Kidney (tissue), 22 donors: ENCODE measurements at places on chromosomes 12 and 14. TPM values are rescaled to one million over a fixed set of nuclear protein-coding genes. Genes with fewer than 3 reads are reported as not detected.

- DNase-seq, result no peak
These were observed 198.7 kb upstream of the BCL2L14 start for GRCh38 chr12:11872055-11872454.

GRCh38 chr12:106522708-106523107 is 60.1 kb upstream of the RFX4 start:
- no peak for DNase-seq

- DNase-seq, result peak; percentile 88
These were observed 342.7 kb downstream of the PRKD1 start for GRCh38 chr14:29584992-29585391.

DNA sequence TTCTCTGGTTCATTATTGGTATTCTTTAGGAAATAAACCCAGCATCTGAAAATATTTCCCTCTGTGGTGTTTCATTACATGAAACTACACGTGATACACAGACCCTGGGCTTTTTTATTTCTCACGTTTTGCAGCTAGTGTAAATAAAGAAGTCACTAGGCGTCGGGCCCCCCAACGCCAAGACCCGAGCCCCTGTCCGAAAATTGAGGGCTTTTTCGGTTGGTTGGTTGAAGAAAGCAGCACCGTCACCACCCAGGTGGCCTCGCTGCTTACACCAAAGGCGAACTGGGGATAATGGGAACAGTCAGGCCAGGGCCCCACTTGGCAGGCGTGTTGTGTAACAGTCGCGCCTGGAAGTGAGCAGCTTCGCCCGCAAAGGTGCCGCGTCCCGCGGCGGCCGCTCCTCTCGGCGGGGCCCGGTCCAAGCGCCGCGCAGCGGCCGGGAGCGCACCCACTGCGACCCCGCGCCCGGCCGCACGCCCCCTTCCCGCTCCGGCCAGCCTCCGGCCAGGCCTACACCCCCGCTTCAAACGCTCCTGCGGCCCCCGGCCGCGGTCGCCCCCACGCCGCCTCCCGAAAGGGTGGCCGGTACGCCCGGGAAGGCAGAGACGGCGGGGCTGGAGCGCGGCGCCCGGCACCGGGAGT is 1.2 kb downstream of the DUSP16 start:
- peak; percentile 65 for DNase-seq

- no peak for DNase-seq
These were observed 64.6 kb upstream of the ACTN1 start for GRCh38 chr14:69043596-69044260.

The TMPRSS12 gene
- not detected for total RNA-seq

The SLC6A12 gene
- 130 TPM for total RNA-seq

The EML5 gene
- total RNA-seq, result 2.8 TPM

The HVCN1 gene
- total RNA-seq, result 7.1 TPM
